ENCODE measurements at places on chromosomes 7 and 10. TPM values are rescaled to one million over a fixed set of nuclear protein-coding genes. Genes with fewer than 3 reads are reported as not detected.
A peak's percentile ranks its signal among the peaks of the same experiment; 100 is the strongest.

GRCh38 chr10:110793886-110794285 is 77.8 kb upstream of the PDCD4 start:
- no peaks in the 10 kb centered on the region for H3K27me3 ChIP-seq
- DNase-seq, result no peak
- H3K27ac ChIP-seq, result no peak overlapping the region
- H3K36me3 ChIP-seq, result no peaks in the 10 kb centered on the region
- no peaks in the 10 kb centered on the region for H3K4me1 ChIP-seq

DNA sequence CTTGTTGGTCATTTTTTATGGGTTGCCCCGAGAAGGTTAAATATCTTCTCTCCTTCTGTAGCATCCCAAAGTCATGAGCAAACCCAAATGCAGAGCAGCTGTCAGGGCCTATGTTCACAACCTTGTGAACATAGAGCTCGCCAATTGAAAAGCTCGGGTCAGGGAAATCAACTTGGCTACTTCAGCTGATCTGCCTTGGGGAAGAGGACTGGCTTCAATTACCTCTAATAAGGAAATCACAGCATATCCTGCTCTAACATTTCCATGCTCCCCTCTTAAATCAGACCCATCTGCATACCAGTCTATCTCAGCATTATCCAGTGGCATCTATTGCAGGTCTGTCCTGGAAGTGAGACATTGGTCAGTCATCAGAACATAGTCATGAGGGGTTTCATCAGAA is 105.6 kb downstream of the ANKRD26 start:
- no peak overlapping the region for H3K4me3 ChIP-seq
- no peak for DNase-seq
- H3K27ac ChIP-seq, result no peak overlapping the region
- H3K27me3 ChIP-seq, result no peaks in the 10 kb centered on the region
- H3K36me3 ChIP-seq, result no peaks in the 10 kb centered on the region

DNA sequence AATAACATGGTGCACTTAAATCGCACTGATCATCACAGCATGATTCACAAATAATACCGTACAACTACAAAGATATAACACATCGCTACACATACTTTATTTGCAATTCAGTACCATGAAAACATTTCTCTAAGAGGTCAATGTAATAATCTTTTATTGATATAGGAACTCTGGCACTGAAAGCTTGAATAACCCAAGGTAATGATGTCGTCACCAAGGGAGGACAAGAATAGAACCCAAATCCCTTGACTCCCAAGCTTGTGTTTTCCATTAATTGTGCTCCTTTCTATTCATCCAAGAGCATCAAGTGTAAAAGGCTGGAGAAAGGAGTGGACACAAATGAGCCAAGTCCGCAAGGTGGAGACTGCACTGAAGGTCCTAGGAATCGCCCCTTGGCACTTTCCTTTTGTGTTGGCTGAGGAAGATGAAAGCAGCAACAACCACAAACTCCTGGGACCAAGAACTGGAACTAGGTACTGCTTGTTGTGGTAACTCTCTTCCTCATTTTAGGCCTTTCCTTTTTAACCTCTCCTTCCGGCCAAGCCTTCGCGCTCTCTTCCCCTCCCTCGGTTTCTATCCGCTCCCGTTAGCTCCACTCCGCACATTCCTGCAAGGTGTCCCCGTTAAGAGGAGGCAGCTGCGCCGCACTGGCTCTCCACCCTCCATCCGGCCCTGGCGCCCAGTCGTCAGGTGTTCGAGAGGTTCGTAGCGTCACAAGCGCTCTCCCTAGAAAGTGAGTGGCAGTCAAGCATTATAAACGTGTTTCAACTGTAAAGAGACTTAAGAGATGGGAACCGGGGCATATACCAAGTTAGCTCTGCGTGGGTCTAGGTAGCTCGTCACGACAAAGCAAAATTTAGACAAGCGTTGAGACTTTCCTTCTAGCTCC is 1.0 kb upstream of the CBLL1 start:
- no peaks in the 10 kb centered on the region for H3K27me3 ChIP-seq
- DNase-seq, result peak; percentile 93
- H3K27ac ChIP-seq, result peak overlapping the region; percentile 98
- peaks cover 41% of the 10 kb centered on the region for H3K4me1 ChIP-seq

DNA sequence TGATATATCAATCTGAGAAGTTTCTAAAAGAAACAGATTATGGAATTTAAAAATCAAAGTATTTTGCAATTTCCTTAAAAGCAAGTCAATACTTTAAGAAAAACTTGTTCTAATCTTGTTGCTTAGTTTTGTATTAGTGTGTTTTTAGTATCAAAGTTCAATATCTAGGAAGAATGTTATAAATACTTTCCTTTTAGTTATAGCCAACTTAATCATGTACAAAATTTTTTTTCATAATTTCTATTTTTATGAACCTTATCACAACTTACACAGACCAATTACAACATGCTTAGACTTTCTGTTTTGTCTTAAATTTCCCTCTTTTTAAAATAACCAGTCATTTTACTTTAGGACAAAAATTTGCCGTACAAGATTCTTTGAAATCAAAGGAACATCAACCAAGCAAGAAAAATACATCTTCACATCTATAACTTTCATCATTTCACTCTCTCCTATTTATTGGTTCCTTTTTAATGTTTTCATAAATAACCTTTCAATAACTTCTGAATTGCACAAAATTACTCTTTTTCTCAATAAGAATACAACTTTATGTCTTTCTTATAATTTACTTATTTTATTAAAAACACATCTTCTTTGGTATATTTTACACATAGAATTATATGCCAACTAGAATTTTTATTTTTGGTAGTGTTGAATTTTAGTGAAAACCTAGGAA is 308.2 kb upstream of the GLI3 start:
- H3K36me3 ChIP-seq, result no peaks in the 10 kb centered on the region
- no peaks in the 10 kb centered on the region for H3K27me3 ChIP-seq
- no peak overlapping the region for H3K27ac ChIP-seq
- H3K4me3 ChIP-seq, result no peak overlapping the region

Gene ARHGAP22
- 3.1 TPM for total RNA-seq

DNA sequence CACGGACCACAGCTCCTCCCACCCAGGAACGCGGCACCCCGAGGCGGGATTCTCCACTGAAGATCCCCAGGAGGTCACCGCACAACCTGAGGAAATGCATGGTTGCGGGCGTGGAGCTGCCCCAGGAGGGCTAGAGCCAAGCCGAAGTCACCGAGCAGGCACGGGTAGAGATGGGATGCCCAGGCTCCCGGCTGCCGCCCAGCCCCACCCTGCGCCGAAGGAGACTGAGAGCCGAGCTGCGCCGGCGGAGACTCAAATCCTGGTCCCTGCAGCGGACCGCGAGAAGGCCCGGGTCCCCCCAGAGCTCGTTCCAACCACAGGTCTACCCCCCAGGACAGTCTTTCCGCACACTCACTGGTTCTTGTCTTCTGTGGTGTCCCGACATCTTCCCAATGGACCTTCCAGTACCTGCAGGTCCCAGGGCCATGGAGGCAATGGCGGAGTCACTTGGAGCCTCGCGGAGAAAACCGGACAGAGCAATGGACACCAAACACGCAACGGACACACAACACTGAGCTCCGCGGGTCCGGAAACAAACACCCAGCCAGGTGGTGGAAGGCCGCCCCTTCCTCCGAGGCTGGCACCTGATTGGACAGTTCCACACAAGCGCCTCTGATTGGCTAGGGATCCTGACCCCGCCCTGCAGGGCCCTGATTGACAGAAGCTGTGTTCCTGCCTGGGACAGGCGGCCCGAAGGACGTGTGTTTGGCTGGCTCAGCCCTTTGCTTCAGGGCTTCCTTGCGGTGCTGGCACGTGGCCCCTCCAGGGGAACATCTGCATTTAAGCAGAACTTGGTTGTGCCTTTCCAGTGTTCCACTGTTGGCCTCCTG is 331.9 kb upstream of the NUPR2 start:
- DNase-seq, result no peak
- no peak overlapping the region for H3K4me3 ChIP-seq
- H3K27ac ChIP-seq, result no peak overlapping the region
- no peaks in the 10 kb centered on the region for H3K4me1 ChIP-seq
- H3K36me3 ChIP-seq, result no peaks in the 10 kb centered on the region
- H3K27me3 ChIP-seq, result no peaks in the 10 kb centered on the region

Gene OR6B1
- not detected for total RNA-seq

Gene IKZF1
- total RNA-seq, result 283 TPM

DNA sequence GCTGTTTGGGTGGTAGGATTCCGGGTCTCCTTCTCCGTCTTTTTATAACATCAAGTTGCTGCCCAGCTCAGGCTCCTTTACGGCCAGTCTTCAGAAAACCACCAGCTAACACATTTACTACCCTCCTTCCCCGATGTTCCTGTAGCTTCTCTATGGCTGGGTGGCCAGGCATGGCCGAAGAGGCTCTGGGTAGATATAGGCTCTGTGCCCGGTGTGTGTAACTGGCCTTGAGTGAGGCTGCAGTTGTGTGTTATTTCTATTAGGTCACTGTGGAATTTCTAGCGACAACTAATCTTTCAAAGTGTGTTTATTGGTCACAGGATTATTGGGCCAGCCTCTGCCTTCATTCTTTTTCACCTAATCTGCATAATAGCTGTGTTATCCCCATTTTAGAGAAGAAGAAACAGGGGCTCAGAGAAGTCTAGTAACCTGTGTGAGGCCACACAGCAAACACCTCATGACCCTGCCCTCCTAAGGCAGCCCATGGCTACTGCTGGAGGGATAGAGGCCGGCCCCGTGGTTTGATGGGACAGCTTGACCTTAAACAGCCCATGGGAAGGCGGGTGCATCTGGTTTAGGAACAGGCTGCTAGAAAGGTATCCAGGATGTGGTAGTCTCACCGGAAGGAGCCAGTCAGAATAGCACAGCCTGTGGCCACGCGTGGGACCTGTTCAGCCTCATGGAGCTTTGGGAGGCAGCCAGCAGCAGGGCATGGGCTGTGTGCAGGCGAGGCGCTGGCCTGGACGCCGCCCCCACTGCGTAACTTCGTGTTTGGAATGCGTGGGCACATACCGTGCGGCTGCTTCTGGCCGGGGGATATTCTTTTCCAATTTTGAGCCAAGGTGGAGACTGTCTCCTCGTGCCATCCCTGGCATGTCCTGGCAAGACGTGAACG is 29.7 kb downstream of the HTRA1 start:
- H3K4me3 ChIP-seq, result no peak overlapping the region
- DNase-seq, result no peak
- H3K4me1 ChIP-seq, result peaks cover 21% of the 10 kb centered on the region
- no peak overlapping the region for H3K27ac ChIP-seq
- no peaks in the 10 kb centered on the region for H3K36me3 ChIP-seq

Gene PRLHR
- not detected for total RNA-seq

- H3K36me3 ChIP-seq, result peaks cover 2% of the 10 kb centered on the region
- H3K4me1 ChIP-seq, result peaks cover 43% of the 10 kb centered on the region
- no peaks in the 10 kb centered on the region for H3K27me3 ChIP-seq
- no peak overlapping the region for H3K4me3 ChIP-seq
Observed at GRCh38 chr10:119370972-119371703, 163.8 kb downstream of the GRK5 start.

- peak; percentile 25 for DNase-seq
- H3K27me3 ChIP-seq, result no peaks in the 10 kb centered on the region
- H3K4me3 ChIP-seq, result no peak overlapping the region
- H3K27ac ChIP-seq, result no peak overlapping the region
- peaks cover 15% of the 10 kb centered on the region for H3K4me1 ChIP-seq
- H3K36me3 ChIP-seq, result no peaks in the 10 kb centered on the region
Observed at GRCh38 chr10:132263866-132264265, 43.9 kb downstream of the STK32C start.

Gene FZD1
- total RNA-seq, result 4.5 TPM

GRCh38 chr10:42950606-42951485 is 126.0 kb upstream of the RET start:
- peak overlapping the region; percentile 48 for H3K27ac ChIP-seq
- H3K4me1 ChIP-seq, result no peaks in the 10 kb centered on the region
- H3K4me3 ChIP-seq, result no peak overlapping the region
- no peaks in the 10 kb centered on the region for H3K27me3 ChIP-seq
- no peaks in the 10 kb centered on the region for H3K36me3 ChIP-seq
